ENCODE measurements at places on chromosomes 16 and 17. TPM values are rescaled to one million over a fixed set of nuclear protein-coding genes. Genes with fewer than 3 reads are reported as not detected.

Gene MMP25
- 0.09 TPM for total RNA-seq

DNA sequence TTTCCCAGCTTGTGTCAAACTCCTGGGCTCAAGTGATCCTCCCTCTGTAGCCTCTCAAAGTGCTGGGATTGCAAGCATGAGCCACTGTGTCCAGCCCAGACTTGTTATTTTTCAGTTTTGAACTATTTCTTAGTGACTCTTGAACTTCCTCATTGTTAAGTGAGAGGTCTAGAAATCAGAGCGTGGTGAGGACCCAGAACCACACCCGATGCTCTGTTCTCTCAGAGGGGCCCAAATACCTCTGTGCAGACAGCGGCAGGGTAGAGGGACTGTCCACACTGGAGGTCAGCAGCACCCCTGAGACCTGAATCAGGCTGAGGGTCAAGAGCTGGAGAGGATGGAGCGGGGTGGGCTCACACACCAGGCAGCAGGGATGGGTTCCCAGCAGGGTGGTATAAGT, 47.7 kb upstream of the MEAK7 start:
- DNase-seq = no peak

DNA sequence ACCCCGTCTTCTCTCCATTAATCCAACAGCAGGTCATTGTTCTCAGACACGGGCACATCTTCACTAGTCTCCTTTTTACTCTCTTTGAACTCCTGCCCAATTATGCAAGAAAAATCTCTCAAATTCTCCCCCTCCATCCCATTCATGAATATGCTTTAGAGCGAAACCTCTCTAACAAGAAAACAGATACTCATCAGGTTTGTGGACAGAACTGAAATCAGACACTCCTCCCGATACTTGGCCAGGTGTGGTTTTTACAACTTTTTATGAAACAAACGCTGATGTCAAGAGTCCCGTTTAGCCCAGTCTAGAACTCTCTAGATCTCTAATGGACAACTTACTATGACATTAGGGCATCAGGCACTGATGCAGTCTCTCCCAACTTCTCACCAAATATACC, 40.9 kb downstream of the PIK3R5 start:
- no peak for DNase-seq

DNA sequence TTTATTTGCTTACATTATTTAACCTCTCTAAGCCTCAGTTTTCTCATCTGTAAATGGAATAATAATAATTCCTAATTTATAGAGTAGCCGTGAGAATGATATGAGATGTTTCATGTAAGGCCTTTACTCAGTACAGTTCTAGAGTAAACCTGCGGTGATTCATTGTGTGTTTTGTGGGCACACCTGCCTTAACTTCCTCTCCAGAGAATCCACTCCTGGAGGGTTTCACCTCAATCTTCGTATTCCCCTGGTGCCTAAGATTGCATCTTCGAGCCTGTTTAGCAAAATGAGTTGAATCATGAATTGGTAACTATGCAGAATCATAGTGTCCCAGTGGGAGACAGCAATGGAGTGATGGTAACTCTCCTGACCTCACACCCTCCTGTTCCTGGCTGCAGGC, 52.3 kb downstream of the DNAH2 start:
- DNase-seq = no peak

- DNase-seq = no peak
These were observed 1.8 kb upstream of the ALG1 start for GRCh38 chr16:5069854-5070253.

Data from HFFc6 (cell line).